Activated CD8-positive, alpha-beta memory T cell treated with anti-CD3 and anti-CD28 coated beads for 1 hour (primary cell): ENCODE measurements at places on chromosomes 2 and 18.

- DNase-seq, result no peak
Observed at GRCh38 chr2:239181903-239182581, 218.8 kb downstream of the HDAC4 start.

- DNase-seq, result no peak
Observed at GRCh38 chr2:152034257-152034801, 64.5 kb downstream of the CACNB4 start.

DNA sequence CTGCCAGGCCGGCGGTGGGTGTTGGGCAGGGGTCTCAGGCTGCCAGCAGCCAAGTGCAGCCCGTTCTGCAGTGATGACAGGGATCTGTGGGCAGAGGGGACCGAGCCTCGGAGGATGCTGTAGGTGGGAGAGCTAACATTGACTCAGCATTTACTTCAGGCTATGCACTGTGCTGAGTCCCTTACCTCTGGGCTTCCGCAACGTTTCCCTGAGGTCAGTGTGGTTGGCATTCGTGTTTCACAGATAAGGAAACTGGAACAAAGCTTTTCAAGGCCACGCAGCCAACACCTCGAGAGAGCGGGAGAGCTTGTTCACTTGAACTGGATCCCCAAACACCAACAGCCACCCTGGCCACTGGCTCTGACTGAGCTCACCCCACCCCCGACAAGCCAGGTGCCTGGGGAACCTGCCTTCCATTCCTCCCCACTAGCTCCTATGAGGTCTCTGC lies 839 bp upstream of the GPR148 start:
- DNase-seq, result peak; percentile 2

GRCh38 chr2:230569298-230569697 lies 143.3 kb upstream of the CAB39 start:
- no peak for DNase-seq

DNA sequence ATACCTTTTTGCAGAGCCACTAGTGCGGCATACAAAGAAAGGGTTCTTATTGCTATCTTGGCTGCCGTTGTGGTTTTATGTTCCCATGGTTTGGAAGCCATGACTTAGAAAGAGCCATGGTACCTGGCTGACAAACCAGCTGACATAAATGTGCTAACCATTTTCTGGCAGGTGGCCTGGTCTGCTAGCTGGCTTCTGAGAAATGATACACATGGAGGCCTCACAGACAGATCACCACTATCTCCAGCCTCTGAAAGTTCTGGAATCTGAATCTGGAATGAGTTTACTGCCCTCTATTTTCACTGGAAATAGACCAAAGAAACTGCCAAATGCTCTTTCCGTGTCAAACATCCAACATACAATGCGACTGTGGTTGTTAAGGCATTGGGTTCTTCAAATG lies 123.7 kb downstream of the QPCT start:
- DNase-seq, result no peak

- no peak for DNase-seq
Observed at GRCh38 chr2:44691174-44691785, 250.2 kb upstream of the SIX3 start.

DNA sequence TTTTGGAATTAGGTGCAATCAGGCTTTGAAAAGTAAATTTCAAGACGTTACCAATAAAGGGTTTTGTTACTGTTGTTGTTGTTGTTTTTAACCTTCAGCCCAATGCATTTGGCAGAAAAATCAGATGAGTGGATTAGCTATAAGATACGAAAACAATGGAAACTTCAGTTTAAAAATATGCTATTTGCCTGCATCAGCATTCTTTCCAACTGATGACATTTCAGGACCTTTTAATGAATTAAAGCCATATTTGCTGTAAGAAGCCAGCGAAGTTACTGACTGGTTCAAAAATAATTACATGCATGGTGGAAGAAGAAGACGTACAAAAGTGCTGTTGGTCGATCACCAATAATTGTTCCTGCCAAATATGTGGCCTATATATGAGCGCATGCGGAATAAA lies 639.3 kb upstream of the SOX11 start:
- DNase-seq, result no peak

GRCh38 chr2:226760412-226761194 lies 39.0 kb downstream of the IRS1 start:
- no peak for DNase-seq

DNA sequence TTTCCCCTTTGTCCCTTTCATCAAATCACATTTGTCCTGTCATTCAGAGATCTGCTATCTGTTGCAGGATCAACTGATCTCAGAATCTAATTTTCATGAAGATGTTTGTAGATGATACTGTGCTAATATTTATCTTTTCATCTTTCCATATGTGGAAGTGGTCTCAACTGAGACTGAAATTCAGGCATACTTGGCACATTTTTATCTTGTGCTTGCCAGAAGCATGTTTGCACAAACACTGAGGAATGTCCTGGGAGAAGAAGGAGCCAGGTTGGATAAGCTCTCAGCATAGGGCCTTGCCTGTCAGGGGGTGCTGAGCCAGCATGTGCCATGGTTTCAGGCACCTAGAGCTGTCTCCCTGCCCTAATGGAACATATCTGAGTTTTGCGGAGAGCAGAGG lies 24.5 kb upstream of the MMADHC start:
- no peak for DNase-seq

DNA sequence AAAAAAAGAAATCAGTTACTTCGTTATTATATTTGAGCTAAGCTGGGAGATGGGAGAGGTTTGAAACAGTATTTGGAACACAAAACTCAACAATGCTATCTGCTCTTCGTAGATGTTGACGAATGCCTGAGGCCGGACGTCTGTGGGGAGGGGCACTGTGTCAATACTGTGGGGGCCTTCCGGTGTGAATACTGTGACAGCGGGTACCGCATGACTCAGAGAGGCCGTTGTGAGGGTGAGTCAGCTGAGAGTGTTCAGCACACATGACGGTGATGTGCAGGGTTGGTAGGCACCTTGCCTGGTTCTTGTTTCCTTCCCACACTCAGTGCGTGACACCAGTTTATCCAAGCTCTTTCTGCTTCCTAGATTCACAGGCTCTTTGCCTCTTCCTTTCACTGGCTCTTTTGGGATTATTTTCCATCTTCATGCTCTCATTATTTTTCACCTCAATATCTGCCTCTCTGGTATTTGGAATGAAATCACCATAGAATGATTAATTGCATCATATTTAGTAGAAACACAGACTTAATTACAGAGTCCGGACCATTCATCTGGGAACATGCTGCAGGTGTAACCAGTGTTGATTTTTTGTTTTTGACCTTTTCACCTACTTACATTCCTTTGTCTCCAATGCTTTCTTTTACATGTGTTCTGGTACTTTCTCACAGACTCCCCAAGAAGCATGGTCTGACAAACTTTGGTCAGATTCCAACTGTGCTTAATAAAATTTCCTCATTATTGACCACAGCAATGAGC lies 200.6 kb upstream of the RASGRP3 start:
- peak; percentile 3 for DNase-seq

DNA sequence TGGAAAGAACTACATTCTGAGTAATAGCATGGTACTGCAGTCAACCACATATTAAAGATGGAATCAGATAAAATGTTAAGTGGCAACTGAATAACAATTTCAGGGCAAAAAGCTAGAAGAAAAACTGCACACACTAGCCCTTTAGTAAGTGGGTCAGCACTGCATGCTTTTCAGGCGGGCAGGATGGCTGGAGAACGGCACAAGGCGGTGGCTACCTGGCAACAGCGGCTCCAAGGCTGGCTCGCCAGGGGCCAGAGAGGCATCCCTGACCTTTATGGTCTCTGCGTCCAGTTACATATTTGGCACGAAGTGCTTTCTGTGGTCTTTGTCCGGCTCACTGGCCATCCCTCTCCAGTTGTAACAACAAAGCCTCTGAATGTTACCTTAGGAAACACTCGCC lies 226.7 kb downstream of the MYT1L start:
- no peak for DNase-seq

- DNase-seq, result no peak
Observed at GRCh38 chr2:229270551-229271410, at the start of gene PID1. Gene PID1 (minus strand): TSS chr2:229271287. CDS start chr2:229271043, 244 bp downstream.

GRCh38 chr2:52810460-52810859 lies 957.1 kb upstream of the CHAC2 start:
- no peak for DNase-seq
